Stimulated activated CD4-positive, alpha-beta T cell treated with anti-CD3 and anti-CD28 coated beads, Interleukin-4, amount 100 ng/mL, for 24 hours (primary cell): ENCODE measurements at places on chromosomes 5 and 9.

GRCh38 chr5:173498739-173499470 lies 117.5 kb downstream of the BOD1 start:
- no peak for DNase-seq

GRCh38 chr9:16864649-16865434 lies 5.6 kb downstream of the BNC2 start:
- DNase-seq, result no peak

GRCh38 chr5:132774406-132774805 lies 2.6 kb downstream of the SEPTIN8 start:
- DNase-seq, result no peak

DNA sequence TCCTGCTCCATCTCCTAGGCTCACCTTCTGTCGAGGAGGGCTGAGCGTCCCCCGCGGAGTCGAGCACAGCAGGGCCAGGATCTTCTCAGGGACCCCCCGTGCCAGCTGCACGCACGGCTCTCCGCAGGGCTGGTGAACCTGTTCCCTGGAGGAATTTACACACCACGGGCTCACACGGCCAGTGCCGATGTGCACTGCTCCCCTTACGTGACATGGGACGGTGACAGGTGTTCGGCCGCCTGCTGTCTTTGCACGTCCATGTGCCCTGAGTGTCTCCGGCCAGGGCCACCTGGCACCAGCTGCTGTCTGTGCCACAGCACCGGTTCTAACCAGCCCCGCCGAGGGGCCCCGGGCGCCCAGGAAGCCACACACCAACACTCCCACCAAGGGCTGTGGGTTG lies 8.7 kb upstream of the AGPAT2 start:
- DNase-seq, result no peak

GRCh38 chr5:76762484-76762883 lies 46.6 kb downstream of the F2R start:
- DNase-seq, result no peak

DNA sequence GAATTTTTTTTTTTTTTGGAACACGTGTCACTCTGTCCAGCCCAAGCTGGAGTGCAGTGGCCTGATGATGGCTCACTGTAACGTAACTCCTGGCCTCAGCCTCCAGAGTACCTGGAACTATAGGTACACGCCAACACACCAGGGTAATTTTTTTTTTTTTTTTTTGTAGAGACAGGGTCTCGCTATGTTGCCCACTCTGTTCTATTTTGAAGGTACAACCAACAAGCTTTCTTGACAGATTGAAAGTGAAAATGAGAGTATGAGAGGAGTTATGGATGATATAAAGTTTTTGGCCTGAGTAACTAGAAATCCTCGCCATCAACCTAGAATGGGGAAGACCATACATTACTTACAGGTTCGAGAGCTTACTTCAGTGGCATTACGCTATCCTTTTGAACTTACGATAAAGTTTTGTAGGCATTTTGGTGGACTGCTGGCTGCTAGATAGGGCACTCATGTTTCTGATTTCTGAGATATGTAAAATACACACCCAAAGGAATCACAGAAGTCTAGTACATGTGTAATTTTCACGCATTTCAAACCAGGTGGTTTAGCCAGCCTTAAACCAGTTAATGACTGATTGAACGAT lies 806 bp upstream of the CDC42SE2 start:
- no peak for DNase-seq
